ENCODE measurements at places on chromosomes 1 and 21. TPM values are rescaled to one million over a fixed set of nuclear protein-coding genes. Genes with fewer than 3 reads are reported as not detected.

- no peak for DNase-seq
These were observed 99.8 kb upstream of the ADGRL2 start for GRCh38 chr1:81700728-81701470.

GRCh38 chr1:2633936-2634491 lies 1.2 kb upstream of the MMEL1 start:
- DNase-seq, result no peak

DNA sequence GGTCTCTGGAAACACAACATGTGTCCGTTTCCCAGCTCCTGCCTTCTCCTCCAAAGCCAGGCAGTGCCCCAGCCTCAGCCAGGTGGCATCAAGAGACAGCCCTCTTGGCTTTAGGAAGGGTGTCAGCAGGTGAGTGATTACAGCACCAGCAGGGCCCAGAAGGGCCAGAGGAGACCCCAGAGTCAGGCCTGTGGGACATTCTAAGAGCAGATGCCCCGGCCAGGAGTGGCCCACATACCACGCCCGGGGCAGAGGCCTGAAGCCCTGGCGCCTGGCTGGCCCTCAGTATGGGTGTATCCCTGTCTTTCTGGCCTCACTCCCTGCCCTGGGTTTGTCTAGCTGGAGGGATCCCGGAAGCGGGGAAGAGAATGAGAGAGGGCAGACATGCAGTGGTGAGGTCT lies 109.2 kb downstream of the CASZ1 start:
- no peak for DNase-seq

DNA sequence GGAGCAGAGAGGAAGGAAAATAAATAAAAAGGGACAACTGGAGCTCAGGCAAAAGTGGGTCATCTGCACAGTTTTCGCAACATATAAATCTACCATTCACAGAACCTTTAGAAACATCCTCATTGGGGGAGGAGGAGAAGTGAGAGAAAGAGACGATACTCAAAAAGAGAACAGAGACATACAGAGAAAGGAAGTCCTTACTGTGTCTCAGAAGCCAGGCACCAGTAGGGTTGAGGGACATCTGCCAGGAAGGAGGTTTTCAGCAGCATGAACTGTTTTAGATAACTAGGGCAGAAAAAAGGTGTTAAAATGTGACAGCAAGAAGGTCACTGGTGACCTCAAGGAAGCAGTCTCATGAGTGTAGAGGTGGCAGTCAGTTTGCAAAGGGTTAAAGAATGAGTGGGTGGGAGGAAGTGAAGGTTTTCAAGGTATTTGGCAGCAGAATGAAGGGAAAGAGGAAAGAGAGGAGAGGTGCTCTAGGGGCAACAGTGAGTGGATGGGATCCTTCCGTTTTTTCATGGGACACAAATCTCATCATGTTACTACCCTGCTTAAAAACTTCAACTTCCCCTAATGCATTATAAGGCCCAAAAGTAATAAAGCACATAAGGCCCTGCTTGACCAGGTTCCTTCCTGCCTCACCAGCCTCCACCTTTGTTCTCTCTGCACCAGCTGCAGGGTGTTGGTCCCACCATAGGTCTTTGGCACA lies 9.5 kb downstream of the JAK1 start:
- DNase-seq, result no peak

GRCh38 chr1:241782396-241782795 lies 65.6 kb upstream of the EXO1 start:
- no peak for DNase-seq

- no peak for DNase-seq
These were observed 14.6 kb upstream of the AHDC1 start for GRCh38 chr1:27618341-27619082.

DNA sequence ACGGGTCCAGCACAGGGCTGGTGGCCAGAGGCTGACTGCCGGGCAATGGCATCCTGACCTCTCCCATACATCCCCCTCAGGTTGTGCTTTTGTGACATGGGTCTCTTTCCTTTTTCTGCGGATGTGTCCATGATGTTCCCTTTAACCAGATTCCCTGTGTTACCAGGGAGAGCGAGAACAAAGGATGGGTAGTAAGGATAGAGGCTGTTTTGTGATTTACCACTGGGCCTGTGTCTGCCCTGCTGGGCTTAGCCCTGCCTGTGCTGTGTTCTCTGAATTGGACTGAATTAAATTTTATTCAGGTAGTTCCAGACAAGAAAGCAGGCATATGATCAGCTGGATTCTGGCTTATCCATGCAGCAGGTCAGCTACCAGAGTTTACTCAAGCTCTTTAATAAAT lies 301.6 kb downstream of the RWDD3 start:
- DNase-seq, result no peak

- no peak for DNase-seq
These were observed at the start of gene CYP4X1 for GRCh38 chr1:47023268-47024140. TSS of gene CYP4X1 (plus strand) at chr1:47023669. CDS start at chr1:47023818, 149 bp downstream.

- no peak for DNase-seq
These were observed 42.5 kb downstream of the KDM5B start for GRCh38 chr1:202765721-202766120.

GRCh38 chr1:219581344-219581743 lies 31.6 kb downstream of the ZC3H11B start:
- DNase-seq, result no peak

- no peak for DNase-seq
These were observed 37.1 kb downstream of the ALPL start for GRCh38 chr1:21546122-21546825.

GRCh38 chr1:62288224-62288623 lies 31.0 kb downstream of the KANK4 start:
- DNase-seq, result no peak

GRCh38 chr1:198157847-198158725 lies 1.3 kb downstream of the NEK7 start:
- DNase-seq, result peak; percentile 20

DNA sequence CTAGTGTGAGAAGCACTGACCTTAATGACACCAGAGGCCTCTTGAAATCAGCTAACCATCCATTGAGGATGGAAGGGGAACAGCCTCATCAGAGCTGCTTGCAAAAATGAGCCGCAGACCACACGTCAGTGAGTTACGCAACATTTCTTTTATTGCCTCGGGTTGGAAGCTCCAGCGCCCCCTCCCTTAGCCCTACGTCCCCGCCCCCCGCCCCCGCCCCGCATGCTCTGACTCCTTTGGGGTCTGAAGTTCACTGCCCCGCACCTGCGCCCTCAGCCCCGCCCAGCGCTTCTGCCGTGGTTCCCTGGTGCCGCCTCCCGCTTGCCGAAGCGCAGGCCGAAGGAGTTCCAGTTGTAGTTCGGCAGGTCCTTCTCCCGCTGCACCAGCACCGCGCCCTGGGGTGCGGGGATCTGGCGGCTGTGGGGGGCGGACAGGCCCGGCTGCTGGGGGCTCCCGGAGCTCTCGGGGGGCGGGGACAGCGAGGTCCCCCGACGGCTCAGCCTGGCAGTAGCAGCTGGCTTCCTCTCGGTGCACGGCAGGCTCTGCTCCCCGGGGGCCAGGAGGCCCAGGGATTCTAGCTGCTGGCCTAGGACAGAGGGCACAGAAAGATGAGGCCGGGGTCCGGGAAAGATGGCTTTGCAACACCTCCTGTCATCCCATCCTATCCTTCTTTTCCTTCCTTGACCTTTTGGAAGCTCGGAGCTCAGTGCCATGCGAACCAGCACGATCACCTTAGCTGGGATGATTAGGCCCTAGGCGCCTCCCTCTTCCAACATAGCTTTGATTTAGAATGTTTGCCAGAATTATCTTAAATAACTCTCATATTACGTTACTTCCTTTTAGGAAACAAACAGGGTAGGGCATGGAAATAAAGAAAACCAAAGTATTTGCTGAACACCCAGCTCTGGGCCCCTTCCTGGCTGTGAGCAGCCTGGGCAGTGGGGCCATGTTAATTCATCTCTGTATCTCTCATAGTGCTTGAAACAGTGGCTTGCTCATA lies 5.8 kb downstream of the KISS1 start:
- DNase-seq, result no peak

GRCh38 chr1:165877940-165878556 lies 50.6 kb downstream of the UCK2 start:
- DNase-seq, result no peak

- DNase-seq, result no peak
These were observed 175.7 kb downstream of the CHRM3 start for GRCh38 chr1:239562095-239562494.

DNA sequence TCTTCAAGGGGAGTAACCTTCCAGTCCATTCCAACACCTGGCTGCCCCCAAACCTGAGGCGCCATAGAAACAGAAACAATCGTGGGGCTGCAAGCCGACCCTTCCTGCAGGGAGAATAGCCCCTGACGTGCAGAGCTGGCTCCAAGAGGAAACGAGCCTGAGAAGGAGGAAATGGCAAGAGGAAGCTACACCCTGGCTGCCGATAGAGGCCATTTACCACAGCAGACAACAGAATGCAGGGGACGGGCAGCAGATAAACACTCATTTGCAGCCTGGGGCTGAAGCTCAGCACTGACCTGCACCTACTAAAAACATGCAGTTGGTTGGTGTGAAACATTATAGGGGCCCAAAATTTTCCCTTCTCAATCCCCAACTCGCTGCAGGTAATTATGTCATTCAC lies 8.7 kb upstream of the TDRD10 start:
- DNase-seq, result no peak

DNA sequence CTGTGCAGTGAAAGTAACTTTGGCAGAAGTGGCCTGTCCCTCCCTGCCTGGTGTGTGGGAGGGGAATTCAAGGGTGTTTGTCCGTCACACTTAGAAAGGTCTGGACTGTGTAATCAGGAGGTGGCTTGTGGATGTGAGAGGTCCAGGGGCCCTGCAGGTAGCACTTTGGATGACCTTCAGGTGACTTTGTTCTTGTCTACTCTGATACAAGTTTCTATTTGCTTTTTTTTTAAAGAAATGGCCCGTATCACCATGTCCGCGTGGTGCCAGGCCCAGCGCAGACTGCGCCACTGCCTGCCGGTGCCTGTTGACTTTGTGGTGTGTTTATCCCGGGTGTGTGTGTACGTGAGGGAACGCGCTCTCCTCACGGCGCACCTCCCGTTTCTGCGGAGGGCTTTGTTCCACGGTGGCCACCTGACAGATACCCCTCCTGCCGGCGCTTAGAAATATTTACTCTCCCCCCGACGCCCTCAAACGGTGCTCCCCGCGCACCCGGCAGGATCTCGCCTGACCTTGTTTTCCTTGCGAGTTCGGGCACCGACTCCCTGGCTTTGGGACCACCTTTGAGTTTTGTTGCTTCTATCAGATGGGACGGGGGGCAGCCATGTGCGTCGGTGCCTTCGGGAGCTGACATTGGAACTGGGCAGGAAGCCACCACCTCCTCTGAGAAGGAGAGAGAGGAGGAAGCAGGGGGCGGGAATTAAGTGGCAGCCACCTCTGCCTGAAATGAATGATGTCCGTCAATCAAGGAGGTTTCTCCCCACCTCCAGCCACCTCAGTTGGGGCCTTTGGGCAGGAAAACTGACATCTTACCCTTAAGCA lies 119.4 kb downstream of the PRDM16 start:
- no peak for DNase-seq

GRCh38 chr1:2472109-2472508 lies 4.0 kb upstream of the PLCH2 start:
- DNase-seq, result no peak

DNA sequence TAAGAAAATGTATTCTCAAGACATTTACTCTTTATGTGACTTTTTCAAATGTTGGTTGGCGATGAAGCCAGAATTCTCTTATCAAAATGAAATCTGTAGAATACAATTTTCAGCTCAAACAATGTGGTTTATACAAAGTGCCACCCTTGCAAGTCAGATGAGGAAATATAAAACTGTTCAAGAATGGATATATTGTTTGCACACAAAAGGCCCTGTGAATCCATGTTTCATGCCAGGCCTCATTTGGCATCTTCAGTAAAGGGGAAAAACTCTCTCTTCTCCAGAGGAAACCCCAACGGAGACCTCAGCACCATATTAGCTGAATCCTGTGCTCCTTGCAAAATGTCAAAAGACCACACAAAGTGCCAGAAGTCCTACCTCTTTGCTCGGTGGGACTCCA lies 310.4 kb downstream of the RRAGC start:
- DNase-seq, result no peak

DNA sequence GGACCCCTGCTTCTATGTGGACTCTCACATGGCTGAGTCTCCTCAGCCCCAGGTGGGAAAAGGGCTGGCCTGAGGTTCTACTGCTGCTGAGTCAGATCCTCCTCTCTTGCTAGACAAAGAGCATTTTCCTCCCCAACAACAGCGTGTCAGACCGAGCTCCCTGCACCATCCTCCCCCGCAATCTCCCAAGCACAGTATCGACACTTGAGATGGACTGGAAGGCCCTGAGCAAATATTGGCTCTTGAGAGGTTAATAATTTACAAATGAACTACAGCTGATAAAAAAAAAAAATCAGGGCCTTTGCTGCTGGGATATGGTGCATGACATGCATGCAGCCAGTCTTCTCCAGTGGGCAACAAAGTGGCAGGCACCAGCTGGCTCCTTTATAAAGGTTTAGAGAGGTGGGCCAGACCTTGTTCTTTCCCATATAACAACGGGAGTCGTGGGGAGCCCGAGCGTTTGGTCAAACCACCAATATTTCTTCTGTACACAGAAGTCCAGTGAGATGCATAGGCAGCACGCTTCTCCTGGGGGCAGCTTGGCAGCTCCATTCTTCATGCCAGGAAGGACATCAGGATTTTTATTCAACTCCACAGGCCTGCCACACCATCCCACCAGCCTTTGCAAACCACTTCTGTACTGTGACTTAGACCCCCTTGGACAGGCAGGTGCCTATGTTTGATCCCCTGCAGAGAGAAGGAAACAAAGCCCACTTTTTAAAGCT lies 55.4 kb upstream of the CAMK1G start:
- DNase-seq, result no peak

GRCh38 chr1:189121941-189122340 lies 1355.7 kb downstream of the BRINP3 start:
- DNase-seq, result no peak

Gene TFF2
- not detected for total RNA-seq

Gene LBR
- total RNA-seq, result 54.7 TPM

Gene TSSK3
- 0.90 TPM for total RNA-seq

Gene FAM229A
- total RNA-seq, result 0.12 TPM

Gene LYSMD1
- total RNA-seq, result 5.4 TPM

Gene NR1I3
- not detected for total RNA-seq

Gene MPL
- total RNA-seq, result not detected

Gene TENT5C
- 0.76 TPM for total RNA-seq

Gene ZBTB7B
- 10.6 TPM for total RNA-seq

Gene MUL1
- total RNA-seq, result 38.0 TPM

Gene NES
- total RNA-seq, result 0.48 TPM

Gene F3
- 43.3 TPM for total RNA-seq

Gene FMO4
- total RNA-seq, result 5.8 TPM

Gene ID3
- total RNA-seq, result 543 TPM

Gene BEND5
- total RNA-seq, result 1.6 TPM

Gene C1orf141
- not detected for total RNA-seq

Gene SPRR2E
- total RNA-seq, result not detected

Gene OR2T2
- total RNA-seq, result not detected

Gene RAVER2
- 17.4 TPM for total RNA-seq

Gene NEGR1
- 1.8 TPM for total RNA-seq

Gene INKA2
- total RNA-seq, result 4.4 TPM

Gene AMY1A
- total RNA-seq, result not detected

Gene CREG1
- 133 TPM for total RNA-seq

Gene SLAMF9
- 2.2 TPM for total RNA-seq

Gene LRRC39
- not detected for total RNA-seq

Gene CRYBG2
- total RNA-seq, result not detected

Data from H4 (cell line).